ENCODE measurements at places on chromosomes 7 and 10.

DNA sequence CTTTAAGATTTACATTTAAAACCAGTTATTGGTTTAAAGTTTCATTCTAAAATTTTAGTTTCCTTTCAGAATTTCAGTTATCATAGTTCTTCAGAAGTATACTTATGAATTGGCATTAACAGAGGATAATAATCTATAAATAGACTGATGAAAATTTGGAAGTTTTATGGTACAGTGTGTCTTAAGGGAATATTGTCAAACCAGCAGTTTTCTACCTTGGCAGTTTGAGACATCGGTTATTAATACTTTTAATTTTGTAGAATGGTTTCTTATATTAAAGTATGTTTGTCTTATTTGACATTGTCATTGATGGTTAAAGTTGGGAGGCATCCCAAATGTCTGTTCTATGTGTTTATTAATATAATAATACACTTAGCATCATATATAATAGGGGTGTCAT, 2.0 kb downstream of the AHR start:
- no peak for DNase-seq

DNA sequence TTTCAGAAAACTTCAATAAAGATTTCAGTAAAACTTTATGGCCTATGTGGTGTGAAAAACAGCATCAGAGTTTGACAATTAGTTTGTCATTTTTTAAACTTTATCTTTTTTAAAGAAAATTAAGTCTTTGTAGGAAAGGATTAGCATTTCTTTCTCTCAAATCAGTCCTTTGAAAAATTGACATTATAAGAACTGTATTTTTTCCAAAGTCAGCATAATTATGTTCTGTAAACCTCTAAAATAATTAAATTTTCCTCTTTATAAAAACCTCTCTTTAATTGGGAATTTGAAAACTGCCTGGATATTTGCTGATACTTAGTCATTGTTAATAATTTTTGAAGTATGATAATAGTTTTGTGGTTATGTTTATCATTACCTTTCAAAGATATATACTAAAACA, 226.7 kb upstream of the KAT6B start:
- DNase-seq = no peak

GRCh38 chr7:83547526-83547925, 101.4 kb downstream of the SEMA3E start:
- DNase-seq = no peak

DNA sequence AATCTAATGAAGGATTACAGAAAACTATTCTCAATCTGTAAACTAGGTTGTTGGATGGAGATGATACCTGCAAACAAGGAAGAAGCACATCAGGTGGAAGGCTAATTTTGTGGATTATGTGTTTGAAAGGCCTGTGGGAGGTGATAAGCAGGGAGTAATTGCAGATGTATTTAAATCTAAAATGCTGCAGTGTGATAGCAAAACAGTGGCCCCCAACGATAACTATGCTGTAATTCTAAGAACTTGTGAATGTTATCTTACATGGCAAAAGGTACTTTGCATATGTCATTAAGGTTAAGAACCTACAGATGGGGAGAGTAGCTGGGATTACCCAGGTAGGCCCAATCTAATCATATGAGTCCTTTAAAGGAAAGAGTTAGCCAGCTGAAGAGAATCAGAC, 164.5 kb upstream of the AHR start:
- DNase-seq = no peak

DNA sequence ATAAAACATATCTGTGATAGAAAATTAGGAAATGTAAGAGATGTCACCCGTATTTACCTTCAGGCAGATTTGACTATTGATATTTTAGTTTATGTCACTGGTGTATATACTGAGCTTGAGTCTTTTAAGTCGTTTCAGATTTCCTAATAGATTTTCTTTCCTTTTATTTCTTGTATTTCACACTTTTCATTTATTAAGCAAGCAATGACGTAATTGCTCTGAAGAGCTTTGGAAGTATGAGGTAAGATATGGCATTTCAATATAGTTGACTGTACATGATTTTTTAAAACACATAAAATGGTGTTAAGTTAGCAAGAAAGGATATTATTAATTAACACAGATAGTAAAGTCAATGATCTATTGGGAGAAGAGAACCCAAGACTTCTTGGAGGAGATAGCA, 652.6 kb downstream of the SORCS1 start:
- no peak for DNase-seq

DNA sequence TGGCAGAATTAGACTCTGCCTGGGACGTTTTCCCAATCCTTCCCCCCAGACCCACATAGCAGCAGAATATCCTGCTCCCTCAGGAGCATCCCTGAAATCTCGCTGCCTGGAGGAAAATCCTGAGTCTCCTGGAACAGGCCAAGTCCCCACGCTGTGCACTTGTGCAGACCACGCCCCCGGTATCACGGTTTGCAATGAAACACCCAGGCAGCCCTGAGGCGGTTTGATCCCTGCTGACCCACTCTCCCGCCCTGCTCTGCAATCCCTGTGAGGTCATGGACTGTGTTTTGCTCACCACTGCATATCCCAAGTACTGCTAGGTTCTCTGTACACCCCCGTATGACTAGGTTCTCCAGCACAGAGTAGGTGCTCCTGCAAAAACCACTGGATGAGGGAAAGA, 411.8 kb upstream of the MGMT start:
- DNase-seq = no peak

DNA sequence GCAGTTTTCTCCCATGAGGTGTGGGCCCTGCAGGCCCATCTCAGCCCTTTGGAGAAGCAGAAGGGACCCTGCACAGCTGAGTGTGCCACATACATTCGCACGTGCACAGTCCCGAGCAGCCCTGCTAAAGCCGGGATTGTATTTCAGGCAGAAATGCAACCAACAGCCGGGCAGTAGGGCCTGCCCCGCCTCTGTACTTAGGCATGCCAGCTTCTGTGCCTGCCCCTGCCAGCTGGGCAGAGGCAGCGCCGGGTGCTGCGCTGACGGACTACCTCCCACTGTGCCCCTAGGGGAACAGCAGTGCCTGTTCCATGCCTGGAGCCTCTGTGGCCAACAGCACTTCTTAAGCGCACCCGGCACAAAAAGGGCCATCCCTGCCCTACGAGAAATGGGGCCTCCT, 170.3 kb downstream of the NEURL1 start:
- no peak for DNase-seq

DNA sequence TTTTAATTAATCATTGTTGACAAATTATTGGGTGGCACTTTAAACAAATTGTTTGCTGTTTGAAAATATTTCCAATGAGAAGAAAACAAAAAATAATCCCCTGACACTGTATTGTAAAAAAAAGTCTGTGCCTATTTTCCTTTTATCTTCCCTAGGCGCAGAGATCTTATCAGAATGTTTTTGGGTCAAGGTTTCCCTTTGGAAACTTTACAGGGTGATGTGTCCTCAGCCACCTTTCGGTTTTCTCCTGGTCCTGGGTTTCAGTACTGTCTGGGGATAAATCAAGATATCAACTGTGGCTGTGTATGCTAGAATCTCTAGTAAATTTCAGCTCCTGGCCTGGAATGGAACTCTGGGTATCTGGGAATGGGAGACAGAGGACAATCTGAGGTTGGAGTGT, 1.4 kb downstream of the ZNF107 start:
- no peak for DNase-seq

- DNase-seq = no peak
Observed at GRCh38 chr7:30148951-30149459, 14.2 kb downstream of the MTURN start.
